ENCODE measurements at places on chromosomes 7 and 10.

DNA sequence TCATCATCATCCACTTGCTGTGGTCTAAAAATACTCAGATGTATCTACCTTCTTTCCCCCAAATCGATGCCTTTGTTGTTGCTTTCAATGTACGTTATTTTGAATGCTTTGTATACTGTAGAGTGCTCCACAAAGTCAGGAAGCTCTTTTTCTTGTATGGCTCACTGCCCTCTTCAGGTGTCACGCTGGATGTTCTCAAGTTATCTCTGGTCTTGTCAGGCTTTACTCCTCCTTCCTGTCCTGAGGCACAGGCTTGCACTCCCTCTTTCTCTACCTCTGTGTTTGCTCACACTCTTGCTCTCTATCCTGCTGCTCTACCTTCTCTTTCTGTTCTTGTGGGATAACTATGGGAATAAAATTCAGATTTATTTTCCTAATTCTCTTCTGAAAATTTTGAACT is 381.3 kb downstream of the NRG3 start:
- DNase-seq, result no peak

- DNase-seq, result no peak
Measured at GRCh38 chr7:7719236-7719635, 829 bp upstream of the RPA3 start.

GRCh38 chr10:120580918-120581895 is 124.2 kb downstream of the PLPP4 start:
- DNase-seq, result no peak

GRCh38 chr10:35927990-35928488 is 285.9 kb upstream of the FZD8 start:
- DNase-seq, result no peak

GRCh38 chr10:70656489-70656888 is 15.8 kb upstream of the ADAMTS14 start:
- no peak for DNase-seq

GRCh38 chr10:121362026-121362425 is 236.2 kb downstream of the FGFR2 start:
- DNase-seq, result no peak

GRCh38 chr10:65968871-65969270 is 957.0 kb upstream of the LRRTM3 start:
- DNase-seq, result no peak

Measured in posterior vena cava (tissue), 2 donors.